ENCODE measurements at places on chromosomes 6 and 20.

DNA sequence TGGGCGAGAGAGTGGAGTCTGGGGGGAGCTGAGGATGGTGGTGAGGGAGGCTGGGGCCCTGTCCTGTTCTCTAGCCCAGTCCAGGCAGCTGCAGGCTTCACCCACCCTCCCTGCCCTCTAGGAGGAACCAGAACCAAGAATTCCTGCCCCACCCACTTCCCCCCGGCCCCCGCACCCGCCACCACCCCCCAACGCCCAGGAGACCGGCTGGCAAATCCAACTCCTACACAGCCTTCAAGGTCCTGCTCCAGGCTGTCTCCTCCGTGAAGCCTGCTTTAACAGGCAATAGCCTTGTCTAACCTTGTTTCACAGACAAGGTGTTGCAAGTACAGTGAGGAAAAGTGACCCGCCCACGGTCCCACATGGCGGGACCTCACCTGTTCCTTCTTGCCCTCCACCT, 2.4 kb downstream of the SPDEF start:
- no peak for DNase-seq

GRCh38 chr6:117986396-117986795, 79.3 kb downstream of the SLC35F1 start:
- no peak for DNase-seq

- no peak for DNase-seq
Measured at GRCh38 chr6:166760288-166760687, 133.2 kb upstream of the RPS6KA2 start.

GRCh38 chr6:139528471-139528870, 154.0 kb upstream of the CITED2 start:
- no peak for DNase-seq

GRCh38 chr6:43269273-43270007, 26.2 kb downstream of the TTBK1 start:
- DNase-seq, result no peak
